Hematopoietic multipotent progenitor cell treated with erythropoietin and hydrocortisone succinate and interleukin-3 and kit ligand, for 4 days (in vitro differentiated cells): ENCODE measurements at places on chromosomes 1 and 21.
A peak's percentile ranks its signal among the peaks of the same experiment; 100 is the strongest.

GRCh38 chr1:248791010-248791409 is 34.7 kb downstream of the SH3BP5L start:
- DNase-seq: no peak

DNA sequence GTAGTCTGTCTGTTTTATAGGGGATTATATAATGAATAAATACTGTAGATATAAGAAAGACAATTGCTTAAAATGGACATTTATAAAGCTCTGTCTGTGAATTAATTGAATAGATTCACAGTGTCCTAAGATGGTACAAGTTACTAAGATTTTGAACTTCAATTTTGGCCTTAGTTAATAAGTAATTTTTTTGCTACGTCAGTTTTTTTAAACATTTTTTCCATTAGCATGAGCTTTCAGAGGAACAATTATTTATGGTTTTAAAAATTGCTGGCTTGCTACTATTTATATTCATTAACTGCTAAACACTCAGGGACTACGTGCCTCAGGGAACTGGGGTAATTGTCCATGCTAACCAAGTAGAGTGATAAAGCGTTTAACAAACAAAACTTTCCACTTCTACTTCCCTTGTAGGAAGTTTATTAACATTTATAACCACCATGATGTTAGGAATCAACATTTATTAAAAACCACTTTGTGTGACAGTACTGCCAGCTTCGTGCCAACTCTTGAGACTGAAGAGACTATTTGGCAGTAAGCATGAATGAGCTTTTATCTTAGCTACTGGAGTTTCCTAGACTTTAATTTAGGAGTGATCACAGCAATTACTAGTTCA is 65.4 kb upstream of the PTGS2 start:
- DNase-seq: no peak

DNA sequence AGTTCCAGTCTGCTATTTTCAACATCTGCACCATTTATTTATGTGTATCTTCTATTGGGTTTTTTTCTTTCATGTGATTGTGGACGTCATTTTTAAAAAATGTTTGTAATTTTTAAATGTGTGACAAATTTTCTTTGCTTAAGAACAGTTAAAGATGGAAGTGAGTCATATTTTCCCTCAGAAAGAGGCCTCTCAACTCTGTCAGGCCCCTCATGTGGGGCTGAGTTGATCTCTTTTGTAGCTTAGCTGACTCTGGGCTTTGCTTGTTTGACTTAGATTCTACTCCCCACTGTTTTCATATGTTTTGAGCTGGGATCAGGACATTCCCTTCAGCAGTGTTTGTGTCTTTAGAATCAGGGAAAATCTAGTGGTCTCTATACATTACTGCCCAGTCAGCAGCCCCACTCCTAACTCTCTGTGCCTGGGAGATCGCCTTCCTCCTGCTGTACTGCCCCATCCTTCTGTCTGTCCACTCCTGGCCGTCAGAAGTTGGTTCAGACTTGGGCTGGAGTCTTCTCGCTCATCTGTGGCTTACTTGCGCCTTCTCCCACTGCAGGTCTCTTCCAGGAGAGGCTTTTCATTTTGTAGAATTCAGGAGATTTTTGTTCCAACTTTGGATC is 137.4 kb downstream of the DYRK1A start:
- no peak for DNase-seq

DNA sequence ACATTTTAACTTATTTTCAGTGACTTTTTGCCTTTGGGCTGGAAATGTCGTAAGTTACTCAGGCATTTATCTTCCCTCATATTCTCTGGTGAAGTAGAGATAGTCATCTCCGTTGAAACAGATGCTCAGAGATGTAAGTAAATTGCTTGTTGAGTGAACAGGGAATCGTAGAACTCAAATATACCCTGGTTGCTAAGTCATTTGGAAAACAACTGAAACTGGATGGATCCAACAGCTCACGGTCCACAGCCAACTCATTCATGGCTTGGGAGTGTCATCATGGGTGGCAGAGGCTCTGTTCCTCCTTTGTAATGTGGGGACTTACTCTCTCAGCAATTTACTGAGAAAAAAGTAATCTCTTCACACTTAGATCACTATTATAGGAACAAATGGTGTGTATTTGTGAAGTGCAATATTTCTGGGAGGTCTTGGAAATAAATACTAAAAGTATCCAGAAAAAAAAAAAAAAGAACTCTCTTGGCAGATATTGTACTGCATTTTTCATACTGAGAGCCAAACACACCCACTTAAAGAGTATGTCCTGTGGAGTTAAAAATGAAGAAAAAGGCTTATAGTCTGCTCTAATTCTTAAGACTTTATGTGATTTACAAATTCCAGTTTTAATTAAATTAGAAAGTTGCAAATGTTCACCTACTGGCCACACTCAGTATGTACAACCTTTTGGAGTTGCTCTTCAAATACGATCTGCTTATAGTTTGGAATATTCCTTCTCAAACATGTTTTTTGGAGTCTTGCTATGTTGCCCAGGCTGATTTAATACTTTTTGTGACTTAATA is 107.4 kb downstream of the LEPR start:
- peak; percentile 48 for DNase-seq

DNA sequence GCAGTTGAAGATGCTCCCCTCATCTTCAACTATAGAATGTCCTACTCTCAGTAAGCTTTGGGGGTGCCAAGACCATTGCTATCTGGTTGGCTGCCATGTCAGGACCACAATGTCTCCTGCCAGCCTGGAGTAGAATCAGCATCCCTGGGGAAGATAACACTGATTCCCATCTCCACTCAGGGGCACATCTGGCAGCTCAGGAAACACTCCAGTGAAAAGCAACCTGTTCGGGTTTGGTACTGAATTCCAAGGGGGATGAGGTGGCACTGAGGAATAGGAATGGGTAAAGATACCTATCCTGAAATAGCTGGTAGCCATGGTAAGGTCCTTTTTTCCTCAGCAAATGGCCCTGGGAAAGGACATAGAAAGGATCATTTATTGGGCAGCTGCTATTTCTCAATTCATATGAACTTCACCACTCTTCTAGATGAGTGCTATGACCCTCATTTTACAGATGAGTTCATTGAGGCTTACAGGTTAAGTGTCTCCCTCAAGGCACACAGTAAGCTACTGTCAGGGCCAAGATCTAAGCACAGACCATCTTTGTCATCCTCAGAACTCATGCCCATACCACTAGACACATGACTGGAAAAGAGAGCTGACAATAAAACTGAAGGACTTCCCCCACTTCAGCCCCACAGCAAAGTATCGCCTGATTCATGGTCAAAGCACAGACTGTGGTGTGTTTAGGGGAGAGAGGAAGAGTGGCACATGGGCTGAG is 31.4 kb downstream of the AK2 start:
- DNase-seq: no peak

DNA sequence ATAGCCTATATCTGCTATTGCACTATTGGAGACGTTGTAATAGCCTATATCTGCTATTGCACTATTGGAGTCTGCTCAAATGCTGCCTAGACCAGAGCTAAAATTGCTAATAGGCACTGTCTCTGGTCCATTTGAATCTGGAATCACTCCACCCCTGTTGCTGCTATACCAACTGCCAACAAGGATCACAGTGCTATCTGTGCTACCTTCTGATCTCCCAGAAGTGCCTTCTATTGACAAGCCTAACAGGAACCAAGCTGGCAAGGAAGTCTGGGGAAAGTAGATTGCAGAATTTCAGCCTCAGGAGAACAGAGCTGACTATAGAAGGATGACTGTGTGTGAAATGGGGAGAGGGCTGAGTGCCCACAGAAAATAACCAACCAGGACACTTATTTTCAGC is 15.9 kb downstream of the RWDD3 start:
- DNase-seq: peak; percentile 88
